ENCODE measurements at places on chromosomes 3 and 15. TPM values are rescaled to one million over a fixed set of nuclear protein-coding genes. Genes with fewer than 3 reads are reported as not detected.

- no peak for DNase-seq
Observed at GRCh38 chr3:113499081-113499480, 15.9 kb downstream of the SPICE1 start.

GRCh38 chr3:64505419-64505818 is 182.4 kb downstream of the ADAMTS9 start:
- no peak for DNase-seq

DNA sequence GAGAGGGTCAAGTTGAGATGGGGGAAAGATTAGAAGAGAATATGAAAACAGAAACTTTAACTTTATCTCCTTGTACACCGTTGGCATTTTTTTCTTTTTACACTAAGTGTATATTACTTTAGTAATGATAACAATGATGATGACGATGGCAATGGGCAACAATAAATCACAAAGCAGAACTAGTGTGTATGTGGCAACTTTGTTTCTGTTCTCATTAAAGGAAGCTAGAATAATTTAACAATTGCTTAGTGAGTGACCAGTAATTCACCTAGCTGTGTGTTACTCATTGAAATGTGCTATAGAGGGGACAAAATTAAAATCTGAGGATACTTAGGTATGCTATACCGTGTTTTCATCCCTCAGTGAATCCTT is 318.5 kb upstream of the TBL1XR1 start:
- DNase-seq, result no peak

GRCh38 chr3:46987743-46988401 is 8.4 kb downstream of the NBEAL2 start:
- no peak for DNase-seq

DNA sequence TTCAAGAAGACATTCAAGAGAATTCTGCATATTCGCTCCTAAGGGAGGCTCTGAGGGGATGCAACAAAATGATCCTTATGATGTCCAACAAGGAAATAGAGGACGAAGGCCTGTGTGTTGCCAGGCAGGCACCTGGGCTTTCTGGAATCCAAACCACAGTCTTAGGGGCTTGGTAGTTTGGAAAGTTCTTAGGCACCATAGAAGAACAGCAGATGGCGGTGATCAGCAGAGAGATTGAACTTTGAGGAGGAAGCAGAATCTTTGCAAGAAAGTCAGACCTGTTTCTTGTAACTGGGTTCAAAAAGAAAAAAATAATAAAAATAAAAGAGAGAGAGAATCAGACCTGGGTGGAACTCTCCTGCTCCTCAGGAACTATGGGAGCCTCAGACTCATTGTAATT is 11.7 kb upstream of the ATG7 start:
- DNase-seq, result no peak

Gene ITIH1
- not detected for polyA plus RNA-seq

Gene CHRNA7
- 2.5 TPM for polyA plus RNA-seq

Gene MYO5A
- polyA plus RNA-seq, result 5.9 TPM

Gene MYRIP
- polyA plus RNA-seq, result 0.89 TPM

- no peak for DNase-seq
Observed at GRCh38 chr3:58322793-58323192, 9.9 kb upstream of the PXK start.

GRCh38 chr3:43787330-43787729 is 96.6 kb downstream of the ABHD5 start:
- no peak for DNase-seq

- no peak for DNase-seq
Observed at GRCh38 chr15:29636140-29636539, 186.1 kb downstream of the TJP1 start.

Gene LSAMP
- polyA plus RNA-seq, result 4.5 TPM

DNA sequence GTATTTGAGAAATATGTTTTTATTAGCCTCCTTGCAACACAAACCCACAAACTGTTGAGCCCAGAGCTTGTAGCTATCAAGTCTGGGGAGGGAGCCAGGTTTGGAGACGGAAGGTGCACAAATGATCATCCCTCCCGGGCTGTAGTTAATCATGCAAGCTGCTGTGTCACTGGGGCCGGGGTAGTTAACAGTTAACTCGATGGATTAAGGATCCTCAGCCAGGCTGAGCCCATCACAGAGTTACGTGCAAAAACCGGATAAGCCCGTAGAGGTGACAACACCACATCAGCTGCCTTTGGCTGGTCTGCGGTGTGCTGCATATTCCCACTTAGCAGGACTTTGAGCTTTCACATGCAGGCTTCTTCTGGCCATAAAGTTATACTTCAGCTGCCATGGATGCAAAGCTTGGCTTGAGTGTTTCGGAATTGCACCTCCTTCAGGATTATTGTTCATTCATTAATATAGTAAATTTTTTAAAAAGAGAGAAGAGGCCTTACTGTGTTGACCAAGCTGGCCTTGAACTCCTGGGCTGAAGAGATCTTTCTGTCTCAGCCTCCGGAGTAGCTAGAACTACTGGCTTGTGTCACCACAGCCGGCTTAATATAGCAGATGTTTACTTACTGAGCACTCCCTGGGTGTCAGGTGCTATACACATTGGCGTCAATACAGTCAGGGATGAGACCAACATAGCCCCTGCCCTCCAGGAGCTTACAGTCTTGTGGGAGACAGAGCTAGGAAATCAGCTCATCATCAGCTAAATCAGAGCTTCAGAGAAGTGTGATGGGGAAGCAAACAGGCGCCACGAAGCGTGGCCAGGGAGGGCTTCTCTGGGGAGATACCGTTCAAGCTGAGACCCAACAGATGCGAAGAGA is 226.8 kb upstream of the BHLHE40 start:
- DNase-seq, result no peak

Gene SLC49A4
- polyA plus RNA-seq, result 4.2 TPM

GRCh38 chr3:196440696-196441095 is 8.5 kb upstream of the UBXN7 start:
- DNase-seq, result no peak

Gene GOLGA8S
- 0.92 TPM for polyA plus RNA-seq

Gene DNASE1L3
- 0.86 TPM for polyA plus RNA-seq

- no peak for DNase-seq
Observed at GRCh38 chr15:100208921-100209603, 132.7 kb downstream of the ADAMTS17 start.

DNA sequence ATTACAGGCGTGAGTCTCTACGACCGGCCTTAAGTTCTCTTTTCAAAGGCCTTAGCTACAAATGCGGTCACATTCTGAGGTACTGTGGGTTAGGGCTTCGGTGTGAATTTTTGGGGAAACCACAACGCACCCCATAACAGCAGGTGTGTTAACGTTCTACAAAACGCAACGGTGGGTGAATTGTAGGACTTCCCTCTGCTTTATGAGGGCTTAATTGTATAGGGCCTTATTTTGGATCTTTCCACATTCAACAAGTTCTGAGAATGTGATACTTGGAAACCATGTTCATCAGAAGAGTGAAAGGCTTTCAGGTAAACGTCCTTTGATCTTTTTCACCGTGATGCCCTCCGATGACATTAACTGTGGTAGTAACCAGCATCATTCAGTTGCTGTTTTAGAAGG is 998.6 kb upstream of the CFAP20DC start:
- DNase-seq, result no peak

- no peak for DNase-seq
Observed at GRCh38 chr3:39637807-39638206, 170.3 kb downstream of the MOBP start.

Gene ATP13A4
- polyA plus RNA-seq, result 0.48 TPM

- no peak for DNase-seq
Observed at GRCh38 chr3:131282379-131282778, 99.2 kb upstream of the NUDT16 start.

DNA sequence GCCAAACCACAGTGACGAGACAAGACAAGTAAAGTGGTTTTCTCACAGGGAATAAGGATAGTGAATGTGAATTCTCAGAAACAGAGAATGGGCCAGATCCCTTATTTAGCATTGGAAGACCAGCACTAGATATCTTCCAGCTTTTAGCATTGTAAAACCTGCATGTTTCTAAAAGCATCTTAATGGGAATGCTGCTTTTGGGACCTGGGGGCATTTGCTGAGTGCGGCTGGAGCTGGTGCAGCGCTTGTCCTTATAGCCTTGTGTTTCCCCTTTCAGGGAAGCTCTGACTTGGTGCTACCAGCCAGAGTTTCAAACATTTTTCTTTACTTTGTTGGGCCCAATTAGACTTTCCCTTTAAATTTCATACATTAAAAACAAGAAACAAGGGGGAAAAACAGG is 52.9 kb downstream of the CLSTN2 start:
- DNase-seq, result no peak

Gene FHIT
- polyA plus RNA-seq, result 7.1 TPM

Gene FBXO45
- polyA plus RNA-seq, result 14.5 TPM

- DNase-seq, result no peak
Observed at GRCh38 chr3:73234354-73235014, 173.0 kb downstream of the EBLN2 start.

Gene PHLDB2
- 65.7 TPM for polyA plus RNA-seq

Gene PLSCR2
- not detected for polyA plus RNA-seq

GRCh38 chr3:183475016-183475763 is 46.8 kb upstream of the MCF2L2 start:
- no peak for DNase-seq

- DNase-seq, result no peak
Observed at GRCh38 chr3:32843510-32844321, 25.9 kb downstream of the TRIM71 start.

Gene DNAH1
- 5.6 TPM for polyA plus RNA-seq

- no peak for DNase-seq
Observed at GRCh38 chr3:150268426-150269391, 139.4 kb upstream of the TSC22D2 start.

Gene IL5RA
- polyA plus RNA-seq, result not detected

Gene CRYBG3
- polyA plus RNA-seq, result 23.3 TPM

DNA sequence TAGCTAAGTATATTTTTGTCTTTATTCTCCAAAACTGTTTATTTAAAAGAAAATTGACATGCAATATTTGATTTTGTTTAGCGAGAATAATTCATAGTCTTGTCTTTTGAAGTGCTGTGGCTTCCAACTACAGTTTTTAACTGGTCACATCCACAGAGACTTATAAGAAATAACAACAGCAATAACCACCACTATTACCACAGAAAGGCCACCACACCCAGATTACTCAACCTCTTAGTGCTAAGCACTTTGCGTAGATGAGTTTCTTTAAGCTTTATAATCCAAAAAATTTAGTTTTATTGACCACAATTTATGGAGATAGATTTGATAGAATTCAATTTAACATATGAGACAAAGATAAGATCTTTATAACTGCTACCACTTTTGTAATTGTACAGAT is 468.4 kb upstream of the UBE2E2 start:
- no peak for DNase-seq

GRCh38 chr15:34984889-34985630 is 3.0 kb downstream of the ZNF770 start:
- no peak for DNase-seq

GRCh38 chr15:75821786-75822345 is 21.4 kb upstream of the UBE2Q2 start:
- no peak for DNase-seq

Gene SLC6A20
- polyA plus RNA-seq, result 0.28 TPM

DNA sequence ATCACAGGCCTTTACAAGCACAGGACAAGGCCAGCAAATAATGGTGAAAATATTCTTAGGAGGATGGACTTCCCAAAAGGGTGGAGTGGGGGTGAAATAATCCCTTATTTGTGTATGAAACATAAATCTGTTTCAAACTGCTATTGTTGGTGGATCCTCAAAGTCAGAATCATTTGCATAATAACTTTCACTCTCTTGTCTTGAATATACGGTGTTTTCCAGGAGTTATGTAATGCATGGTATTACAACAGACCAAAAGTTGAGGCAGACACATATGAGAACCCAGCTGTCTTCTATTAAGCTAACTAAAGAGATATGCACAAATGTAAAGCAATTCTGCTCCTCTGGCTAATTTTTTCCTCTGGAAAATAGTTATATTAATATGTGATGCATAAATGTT is 57.7 kb downstream of the PRTG start:
- no peak for DNase-seq

DNA sequence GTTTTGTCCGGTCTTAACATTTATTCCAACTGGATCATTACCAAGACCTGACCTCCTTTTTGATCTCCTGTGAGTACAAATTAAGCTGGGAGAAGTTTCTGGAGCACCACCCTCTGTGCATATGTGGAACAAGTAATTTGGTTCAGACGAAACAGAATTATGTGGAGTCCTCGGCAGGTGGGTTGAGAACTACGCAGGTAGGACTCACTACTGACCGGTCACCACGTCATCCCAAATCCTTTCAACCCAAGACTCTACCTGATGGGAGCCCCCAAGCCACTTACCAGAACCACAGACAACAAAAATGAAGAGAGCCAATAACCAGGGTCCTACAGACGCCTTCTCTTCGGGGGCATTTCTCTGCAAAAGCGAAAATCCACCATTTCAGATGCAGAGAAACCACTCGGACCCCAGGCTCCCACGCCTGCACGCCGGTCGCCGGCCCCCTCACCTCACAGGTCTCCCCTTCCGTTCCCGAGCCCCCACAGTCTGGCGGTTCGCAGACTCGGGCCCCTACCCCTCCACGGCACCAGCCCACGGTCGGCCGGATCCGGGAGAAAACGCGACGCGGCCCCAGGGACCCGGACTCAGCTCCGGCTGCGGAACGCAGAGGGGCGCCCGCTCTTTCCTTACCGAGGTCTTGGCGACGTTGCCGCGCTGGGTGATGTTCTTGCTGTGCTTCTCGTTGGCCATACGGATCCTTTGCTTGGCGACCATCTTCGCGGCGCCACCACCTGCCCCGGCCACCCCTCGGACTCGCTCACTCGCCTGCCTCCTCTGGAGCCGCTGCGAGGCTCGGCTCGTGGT is 674 bp downstream of the SERP1 start:
- no peak for DNase-seq

Gene ST3GAL6
- 6.1 TPM for polyA plus RNA-seq

DNA sequence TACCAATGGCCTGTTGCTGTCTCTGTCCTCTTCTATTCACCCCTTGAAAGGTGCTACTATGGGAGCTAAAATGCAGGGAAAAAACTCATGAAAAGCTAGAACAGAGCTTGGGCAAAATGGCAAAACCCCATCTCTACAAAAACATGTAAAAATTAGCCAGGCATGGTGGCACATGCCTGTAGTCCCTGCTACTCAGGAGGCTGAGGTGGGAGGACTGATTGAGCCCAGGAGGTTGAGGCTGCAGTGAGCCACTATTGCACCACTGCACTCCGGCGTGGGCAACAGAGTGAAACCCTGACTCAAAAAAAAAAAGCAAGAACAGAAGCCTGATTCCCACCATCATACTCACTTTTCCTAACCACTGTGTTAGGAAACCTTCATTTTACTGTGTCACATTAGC is 1.9 kb downstream of the MAP4 start:
- no peak for DNase-seq

- no peak for DNase-seq
Observed at GRCh38 chr3:82462977-82463376, 701.5 kb upstream of the GBE1 start.

DNA sequence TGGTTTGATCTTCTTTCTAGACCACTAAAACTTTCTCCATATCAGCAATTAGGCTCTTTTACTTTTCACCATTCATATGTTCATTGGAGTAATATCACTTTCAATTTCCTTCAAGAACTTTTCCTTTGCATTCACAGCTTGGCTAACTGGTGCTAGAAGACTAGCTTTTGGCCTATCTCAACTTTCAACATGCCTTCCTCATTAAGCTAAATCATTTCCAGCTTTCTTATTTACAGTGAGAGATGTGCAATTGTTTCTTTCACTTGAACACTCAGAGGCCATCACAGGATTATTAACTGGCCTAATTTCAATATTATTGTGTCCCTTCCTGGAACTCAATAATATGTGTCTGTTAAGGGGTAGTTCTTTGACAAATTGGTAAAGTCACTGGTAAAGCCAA is 42.8 kb upstream of the PLOD2 start:
- DNase-seq, result no peak

GRCh38 chr15:96849271-96849900 is 518.9 kb downstream of the NR2F2 start:
- DNase-seq, result no peak

Gene TWF2
- polyA plus RNA-seq, result 22.3 TPM

- DNase-seq, result no peak
Observed at GRCh38 chr3:30526031-30526430, 80.4 kb upstream of the TGFBR2 start.

Gene CHCHD6
- 7.9 TPM for polyA plus RNA-seq
